Activated CD4-positive, alpha-beta T cell treated with anti-CD3 and anti-CD28 coated beads, Interleukin-2, amount 50 U/mL, for 4 hours (primary cell): ENCODE measurements at places on chromosomes 6 and 20.

GRCh38 chr6:111258615-111259088 lies 171.3 kb downstream of the SLC16A10 start:
- no peak for DNase-seq

DNA sequence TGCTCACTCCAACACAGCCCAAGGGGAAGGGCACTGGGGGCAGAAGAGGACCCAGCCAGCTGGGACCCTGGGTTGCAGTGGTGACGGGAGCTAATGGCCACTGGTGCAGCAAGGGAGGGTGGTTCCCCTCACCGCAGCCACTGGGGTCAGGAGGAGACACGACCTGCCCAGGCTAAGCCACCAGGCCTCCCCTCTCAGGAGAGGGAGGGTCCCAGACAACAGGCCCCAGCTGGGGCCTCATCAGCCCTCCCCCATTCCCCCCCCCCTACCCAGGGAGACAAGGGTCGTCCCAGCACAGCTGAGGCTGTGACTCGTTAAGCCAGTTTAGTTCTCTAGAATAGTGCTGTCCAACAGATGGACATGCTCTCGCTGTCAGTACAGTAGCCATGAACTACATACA lies 17.3 kb upstream of the MATN4 start:
- no peak for DNase-seq

DNA sequence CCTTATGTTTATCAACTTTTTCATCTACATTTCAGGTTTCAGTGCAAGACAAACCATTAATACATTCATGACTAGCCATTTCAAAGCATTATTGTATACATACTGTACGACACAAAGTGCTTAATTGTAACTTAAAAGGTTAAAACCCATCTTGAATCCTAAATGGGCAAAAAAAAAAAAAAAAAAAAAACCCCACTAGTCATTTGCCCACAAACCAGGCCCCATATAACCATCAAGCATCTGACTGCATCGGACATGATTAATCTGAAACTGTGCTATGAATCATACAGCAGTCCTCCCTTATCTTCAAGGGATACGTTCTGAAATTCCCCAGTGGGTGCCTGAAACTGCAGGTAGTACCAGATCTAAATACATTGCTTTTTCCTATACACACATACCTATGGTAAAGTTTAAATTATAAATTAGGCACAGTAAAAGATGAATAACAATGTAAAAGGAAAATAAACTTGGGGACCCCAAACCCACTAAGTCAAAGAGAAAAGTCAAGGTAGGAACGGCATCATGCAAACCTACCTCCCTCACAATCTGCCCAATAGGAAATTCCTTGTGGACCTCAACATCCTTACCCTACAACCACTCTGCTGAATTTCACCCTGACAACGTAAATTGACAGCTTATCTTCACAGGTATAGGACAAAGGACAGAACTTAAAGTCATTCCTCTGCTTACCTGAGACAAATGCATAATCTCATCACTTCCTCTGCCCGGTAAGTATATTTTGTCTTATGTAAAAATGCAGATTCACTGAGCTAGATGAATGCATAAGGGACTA lies 14.3 kb downstream of the B4GALT5 start:
- no peak for DNase-seq

GRCh38 chr20:44795836-44796235 lies 14.5 kb downstream of the RIMS4 start:
- DNase-seq, result no peak

DNA sequence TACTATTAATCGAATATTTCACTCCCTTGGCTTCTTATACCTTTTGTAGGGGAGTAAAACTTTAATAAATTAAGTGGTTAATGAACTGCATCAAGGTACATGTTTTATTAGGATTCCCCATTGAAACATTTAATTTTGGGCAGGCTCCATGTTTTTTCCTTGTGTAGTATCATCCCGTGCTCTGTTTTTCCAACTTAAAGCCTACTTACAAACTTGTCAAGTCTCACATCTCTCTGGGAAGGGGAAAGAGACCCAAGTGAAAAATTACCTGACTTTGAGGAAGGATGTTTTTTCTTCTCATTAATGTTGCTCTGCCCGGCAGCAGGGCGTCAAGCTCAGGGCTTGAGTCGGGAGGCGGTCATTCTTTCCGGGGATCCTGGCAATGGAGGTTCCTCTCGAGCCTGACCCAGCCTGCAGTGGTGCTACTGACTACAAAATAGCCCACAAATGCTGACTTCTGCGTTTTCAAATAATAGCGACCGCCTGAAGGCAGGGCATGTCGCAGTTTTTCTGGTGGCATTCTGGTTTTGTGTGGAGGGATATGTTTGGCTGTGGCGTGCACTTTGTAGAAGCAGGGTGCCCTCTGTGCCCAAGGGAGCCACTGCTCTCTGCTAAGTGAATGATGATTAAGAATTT lies 2.4 kb downstream of the DSP start:
- no peak for DNase-seq

- DNase-seq, result no peak
Observed at GRCh38 chr20:49948178-49948577, 12.0 kb downstream of the RNF114 start.

- no peak for DNase-seq
Observed at GRCh38 chr6:47464052-47464451, 13.5 kb upstream of the CD2AP start.

DNA sequence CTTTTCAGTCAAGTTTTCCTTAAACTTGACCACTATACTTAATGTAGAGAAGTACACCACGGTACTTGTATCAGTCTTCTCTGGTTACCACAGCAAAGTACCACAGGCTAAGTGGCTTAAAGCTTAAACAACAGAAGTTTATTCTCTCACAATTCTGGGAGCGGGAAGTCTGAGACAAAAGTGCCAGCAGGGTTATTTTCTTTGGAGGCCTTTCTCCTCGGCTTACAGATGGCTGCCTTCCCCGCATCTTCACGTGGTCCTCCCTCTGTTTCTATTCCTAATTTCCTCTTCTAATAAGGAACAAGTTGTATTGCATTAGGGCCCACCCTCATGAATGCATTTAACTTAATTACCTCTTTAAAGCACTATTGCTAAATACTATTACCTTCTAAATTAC lies 258.0 kb downstream of the PLCB1 start:
- no peak for DNase-seq

GRCh38 chr6:1596088-1596852 lies 13.4 kb upstream of the FOXC1 start:
- peak; percentile 56 for DNase-seq

DNA sequence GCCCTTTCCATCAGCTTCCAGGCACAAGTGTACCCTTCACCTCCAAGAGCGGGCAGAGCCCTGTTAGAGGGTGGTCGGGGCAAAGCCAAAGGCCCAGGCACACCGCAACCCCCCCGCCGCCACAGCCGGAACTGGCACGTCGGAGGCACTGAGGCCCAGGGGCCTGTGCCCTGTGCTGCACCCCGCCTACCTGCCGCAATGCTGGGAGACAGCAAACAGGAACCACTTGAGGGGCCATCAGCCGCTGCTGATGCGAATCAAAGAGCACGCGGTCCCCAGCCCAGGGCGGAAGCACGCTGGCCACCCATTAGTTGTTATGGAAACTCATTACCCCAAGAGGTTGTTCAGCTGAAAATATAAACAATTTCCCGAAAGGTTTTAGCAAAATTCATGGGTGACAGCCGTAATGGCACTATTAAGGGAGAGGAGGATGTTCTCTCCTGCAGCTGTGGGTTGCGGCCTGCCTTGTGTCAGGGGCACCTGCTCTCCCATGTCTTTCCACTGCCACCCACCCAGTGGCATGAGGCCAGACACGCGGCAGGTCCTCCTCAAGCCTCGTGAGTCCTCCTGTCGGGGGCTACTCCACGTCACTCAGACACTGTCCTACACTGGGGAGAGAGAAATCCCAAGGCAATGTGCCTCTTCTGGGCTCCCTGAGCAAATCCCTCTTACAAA lies 65.3 kb downstream of the EDN3 start:
- no peak for DNase-seq

GRCh38 chr20:32304131-32304746 lies 26.8 kb downstream of the KIF3B start:
- DNase-seq, result no peak

DNA sequence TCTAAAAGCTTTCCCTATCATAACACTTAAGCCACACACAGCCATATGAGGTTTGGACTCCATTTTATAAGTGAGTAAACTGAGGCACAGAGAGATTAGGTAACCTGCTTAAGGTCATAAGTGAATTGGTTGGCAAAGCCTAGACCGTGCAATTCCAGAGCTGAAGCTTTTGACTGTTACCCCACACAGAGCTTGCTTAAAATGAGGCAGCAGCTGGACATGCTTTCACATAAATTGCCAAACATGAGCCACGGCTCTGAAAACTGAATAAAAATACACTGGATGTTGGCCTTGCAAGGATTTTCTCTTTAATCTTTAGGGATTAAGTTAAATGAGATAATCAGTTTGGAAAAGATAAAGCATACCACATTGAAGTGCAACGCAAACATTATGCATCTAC lies 2.5 kb downstream of the RIPOR2 start:
- no peak for DNase-seq

DNA sequence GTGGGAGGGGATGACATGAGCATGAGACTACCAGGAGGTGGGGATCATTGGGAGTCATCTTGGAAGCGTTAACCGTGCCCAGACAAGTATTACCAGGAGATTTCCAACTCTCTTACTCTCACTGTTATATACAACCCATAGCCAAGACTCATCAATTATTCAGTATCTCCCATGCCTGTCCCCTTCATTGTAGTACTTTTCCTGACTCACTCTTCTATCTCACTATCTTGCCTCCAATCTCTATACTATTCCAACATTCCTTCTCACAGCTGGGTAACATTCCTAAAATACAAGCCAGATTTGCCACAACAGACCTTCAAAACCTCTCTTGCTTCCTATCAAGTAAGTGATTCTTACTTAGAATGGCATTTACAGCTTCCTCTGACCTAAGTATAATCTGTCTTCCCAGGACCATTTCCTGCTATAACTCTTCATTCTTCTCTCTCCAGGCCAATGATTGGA lies 226.3 kb upstream of the SMLR1 start:
- DNase-seq, result no peak

DNA sequence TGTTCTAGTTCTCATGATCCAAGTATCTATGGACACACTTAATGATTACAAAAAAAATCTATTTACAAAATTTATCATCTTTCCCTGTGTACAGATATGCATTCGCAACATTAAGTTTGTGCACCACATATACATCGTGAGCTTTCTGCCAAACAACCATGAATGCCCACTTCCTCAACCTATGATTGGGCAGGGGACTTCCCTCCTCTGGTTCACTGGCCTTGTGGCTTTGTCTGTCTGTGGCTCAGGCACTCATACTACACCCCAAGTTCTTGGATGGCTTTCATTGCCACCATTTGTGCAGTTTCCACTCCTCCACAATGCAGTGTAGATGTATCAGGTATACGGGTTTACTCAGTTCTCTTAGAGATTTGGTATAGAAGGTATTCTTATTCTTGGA lies 74.9 kb downstream of the HS3ST5 start:
- DNase-seq, result no peak

- no peak for DNase-seq
Observed at GRCh38 chr6:10547809-10548208, 26.7 kb downstream of the GCNT2 start.

DNA sequence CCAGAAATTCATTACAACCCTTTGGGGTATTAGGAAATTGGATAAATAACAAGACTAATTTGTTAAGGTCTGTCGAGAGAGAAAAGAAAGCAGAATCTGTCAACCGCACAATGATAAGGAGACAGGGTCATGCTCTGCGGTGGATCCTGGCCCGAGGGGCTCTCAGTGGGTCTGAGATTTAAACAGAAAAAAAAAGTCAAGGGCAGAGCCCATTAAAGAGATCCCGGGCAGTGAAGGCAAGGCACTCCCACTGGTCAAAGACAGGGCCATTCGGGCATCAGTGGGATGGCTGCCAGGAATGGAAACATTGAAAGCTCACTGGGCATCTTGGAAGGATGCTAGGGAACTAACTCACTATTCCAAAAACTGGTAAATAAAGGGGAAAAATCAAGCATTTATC lies 77.9 kb downstream of the GNAS-AS1 start:
- DNase-seq, result no peak

DNA sequence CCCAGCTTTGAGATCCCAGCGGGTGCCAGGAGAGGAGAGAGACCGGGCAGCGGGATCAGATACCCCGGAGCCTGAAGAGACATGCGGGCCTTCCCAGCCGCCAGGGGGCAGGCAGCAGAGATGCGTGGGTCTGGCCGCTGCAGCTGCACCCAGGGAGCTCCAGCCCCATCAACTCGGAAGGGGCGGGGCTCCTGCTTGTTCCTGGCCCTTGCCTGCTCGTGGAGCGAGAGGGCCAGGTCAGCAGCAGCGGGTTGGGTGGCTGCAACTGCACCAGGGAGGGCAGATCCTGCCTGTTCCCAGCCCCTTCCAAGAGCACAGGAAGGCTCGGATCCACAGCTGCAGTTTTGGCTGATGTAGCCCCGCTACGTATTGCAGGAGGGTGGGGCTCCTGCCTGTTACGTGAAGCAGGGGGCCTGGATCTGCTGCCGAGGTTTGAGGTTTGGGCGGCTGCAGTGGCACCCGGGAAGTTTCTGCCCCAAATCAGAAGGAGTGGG lies 532.8 kb downstream of the RFPL4B start:
- no peak for DNase-seq

- no peak for DNase-seq
Observed at GRCh38 chr6:152993431-152993830, 9.1 kb downstream of the MTRF1L start.

GRCh38 chr6:44576132-44576631 lies 188.7 kb downstream of the CDC5L start:
- DNase-seq, result no peak

DNA sequence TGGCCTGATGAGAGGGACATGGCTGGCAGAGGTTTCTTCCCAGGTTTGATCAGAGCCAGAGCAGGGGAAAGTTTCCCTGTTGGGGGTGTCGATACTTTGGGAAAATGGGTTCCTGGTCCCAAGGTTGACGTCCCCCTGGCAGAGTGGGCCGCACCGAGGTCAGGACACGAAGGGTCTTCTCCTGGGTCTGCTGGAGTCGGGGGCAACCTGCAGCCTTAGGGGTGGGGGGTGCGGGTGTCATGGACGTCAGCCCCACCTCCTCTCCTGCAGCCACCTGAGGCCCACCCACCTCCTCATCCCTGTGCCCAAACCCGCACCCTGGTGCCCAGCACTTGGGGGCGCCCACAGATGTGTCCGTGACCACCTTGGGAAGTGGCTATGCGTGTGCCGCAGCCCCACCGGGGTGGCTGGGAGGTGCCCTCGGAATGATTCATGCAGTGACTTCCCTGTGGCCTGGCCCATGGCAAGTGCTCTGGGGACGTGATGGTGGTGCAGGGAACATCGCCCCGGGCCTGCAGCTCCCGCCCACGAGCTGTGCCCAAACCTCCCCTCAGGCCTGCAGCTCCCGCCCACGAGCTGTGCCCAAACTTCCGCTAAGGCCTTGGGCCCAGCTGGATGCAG lies 64.9 kb downstream of the YTHDF1 start:
- no peak for DNase-seq

- DNase-seq, result no peak
Observed at GRCh38 chr20:15835811-15836210, 737.4 kb downstream of the KIF16B start.

- peak; percentile 79 for DNase-seq
Observed at GRCh38 chr6:42782689-42783176, 881 bp downstream of the BICRAL start.

DNA sequence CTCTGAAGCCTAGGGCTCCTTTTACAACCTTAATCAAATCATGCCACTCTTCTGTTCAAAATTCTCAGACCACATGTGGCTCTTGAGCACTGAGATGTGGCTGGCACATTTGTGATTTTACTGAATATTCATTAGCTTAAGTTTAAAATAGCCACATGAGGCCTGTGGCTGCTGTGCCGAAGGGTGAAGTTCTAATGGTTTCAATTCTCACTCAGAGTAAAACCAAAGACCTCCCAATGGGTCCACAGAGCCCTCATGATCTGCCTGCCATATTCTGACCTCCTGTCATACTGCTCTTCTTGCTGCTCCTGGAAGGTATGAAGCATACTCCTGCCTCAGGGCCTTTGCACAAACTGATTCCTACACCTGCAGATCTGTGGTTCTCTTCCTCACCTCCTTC lies 7.8 kb upstream of the CST3 start:
- DNase-seq, result no peak
